ENCODE measurements at places on chromosomes 12 and 14.

- DNase-seq: no peak
Observed at GRCh38 chr12:32768518-32768917, 12.8 kb upstream of the YARS2 start.

- no peak for DNase-seq
Observed at GRCh38 chr12:70590051-70590450, 47.2 kb downstream of the PTPRB start.

- DNase-seq: no peak
Observed at GRCh38 chr14:69582212-69582611, 7.5 kb upstream of the CCDC177 start.

- DNase-seq: no peak
Observed at GRCh38 chr12:40310211-40310610, 85.4 kb downstream of the LRRK2 start.

DNA sequence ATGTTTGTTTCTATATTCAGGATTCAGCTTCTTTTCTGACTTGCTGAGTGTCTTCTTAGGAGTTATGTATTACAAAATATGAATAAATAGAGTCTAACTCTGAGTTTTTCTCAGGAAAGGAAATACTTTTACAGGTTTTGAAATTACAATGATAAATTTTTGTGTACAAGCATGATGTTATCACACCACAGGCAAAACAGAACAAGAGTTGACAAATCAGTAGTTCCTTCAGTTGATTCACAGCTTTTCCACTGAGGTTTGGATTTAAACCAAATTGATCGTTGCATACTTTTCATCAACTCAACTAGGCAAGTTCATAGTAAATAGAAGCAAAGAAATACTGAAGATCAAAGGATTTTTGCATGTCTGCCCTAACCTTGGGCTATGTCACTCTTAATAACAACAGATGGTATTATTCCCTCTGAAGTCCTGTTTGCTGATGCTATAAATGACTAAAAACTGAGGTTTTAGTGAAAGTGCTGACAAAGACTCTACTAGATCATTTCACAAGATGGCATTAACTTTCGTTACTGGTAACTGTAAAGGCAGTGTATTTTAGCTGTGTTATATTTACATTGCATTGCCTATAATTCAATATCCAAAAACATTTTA is 520.2 kb downstream of the FLRT2 start:
- DNase-seq: no peak

- DNase-seq: no peak
Observed at GRCh38 chr12:125259178-125259867, 194.1 kb downstream of the AACS start.

DNA sequence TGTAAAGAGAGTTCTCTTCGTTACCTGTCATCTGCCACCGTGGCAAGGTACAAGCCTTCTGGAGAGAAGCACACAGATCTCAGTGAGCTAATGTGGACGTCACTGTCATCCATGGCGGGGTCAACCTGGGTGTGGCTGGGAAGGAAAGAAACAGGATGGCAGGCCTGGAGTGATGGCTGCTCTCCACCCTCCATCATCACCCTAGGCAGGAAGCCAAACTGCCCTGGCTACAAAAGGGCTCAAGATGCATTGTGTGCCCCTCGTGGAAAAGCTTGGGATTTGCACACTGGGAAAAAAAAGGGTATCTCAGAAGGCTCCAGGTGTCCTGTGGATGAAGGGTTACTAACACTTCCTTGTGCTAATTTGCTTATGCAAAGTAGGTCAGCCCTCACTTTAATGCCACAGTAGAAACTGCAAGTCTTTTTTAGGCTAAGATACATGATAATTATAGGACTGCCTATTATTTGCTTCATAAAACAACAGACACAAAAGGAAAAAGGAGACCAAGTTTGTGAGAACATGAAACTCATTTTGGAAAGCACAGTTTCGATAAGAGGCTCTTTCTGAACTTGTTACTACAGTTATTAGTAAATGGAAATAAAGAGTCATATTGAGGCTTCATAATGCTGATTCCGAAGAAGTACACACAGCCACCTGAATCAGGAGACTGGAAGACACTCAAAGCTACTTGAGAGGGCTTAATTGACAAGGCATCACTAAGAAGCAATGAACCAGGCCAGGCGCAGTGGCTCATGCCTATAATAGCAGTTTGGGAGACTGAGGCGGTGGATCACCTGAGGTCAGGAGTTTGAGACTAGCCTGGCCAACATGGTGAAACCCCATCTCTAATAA is 18.9 kb downstream of the RFC5 start:
- DNase-seq: no peak

DNA sequence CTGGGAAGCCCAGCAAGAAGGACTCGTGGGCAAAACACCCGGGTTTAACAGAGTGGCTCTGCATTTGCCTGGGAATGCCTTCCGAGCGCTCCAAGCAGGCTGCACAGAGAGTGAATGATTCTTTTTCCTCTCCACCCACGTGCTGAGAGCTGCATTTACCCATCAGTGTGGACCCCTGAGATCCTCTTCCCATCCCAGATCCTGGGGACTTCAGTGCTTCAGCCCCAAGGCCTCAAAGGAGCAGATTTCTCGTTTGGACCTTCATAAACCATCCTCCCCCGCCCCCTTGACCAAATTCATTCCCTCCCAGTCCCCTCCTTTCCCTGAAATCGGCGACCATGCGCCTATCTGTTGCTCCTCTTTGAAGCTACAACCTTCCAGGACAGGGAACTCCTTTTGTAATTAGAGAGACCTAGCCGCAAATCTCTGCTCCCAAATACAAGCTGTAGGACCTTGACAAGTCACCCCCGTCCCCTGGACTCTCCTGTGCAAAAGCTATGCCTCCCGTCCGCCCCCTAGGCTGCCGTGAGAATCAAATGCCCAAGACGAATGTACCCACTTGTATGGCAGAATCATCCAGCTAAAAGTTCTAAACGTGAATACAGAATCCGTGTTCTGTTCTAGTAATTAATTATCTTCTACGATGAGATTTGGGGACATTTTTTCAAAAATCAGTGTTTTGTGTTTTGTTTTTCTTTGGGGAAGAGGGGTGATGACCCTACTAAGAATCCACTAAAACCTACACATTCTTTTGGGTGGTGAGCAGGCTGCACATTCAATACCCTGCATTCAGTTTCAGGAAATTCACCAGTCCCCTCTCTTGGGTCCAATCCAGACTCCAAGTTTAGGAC is 8.8 kb downstream of the TBX5 start:
- DNase-seq: no peak

- no peak for DNase-seq
Observed at GRCh38 chr12:84627593-84627992, 285.0 kb downstream of the SLC6A15 start.

All from NCI-H524 (cell line).